ENCODE measurements at places on chromosomes 3 and 15.
A peak's percentile ranks its signal among the peaks of the same experiment; 100 is the strongest.

GRCh38 chr15:46938169-46938568 is 779.1 kb upstream of the SEMA6D start:
- DNase-seq, result no peak

DNA sequence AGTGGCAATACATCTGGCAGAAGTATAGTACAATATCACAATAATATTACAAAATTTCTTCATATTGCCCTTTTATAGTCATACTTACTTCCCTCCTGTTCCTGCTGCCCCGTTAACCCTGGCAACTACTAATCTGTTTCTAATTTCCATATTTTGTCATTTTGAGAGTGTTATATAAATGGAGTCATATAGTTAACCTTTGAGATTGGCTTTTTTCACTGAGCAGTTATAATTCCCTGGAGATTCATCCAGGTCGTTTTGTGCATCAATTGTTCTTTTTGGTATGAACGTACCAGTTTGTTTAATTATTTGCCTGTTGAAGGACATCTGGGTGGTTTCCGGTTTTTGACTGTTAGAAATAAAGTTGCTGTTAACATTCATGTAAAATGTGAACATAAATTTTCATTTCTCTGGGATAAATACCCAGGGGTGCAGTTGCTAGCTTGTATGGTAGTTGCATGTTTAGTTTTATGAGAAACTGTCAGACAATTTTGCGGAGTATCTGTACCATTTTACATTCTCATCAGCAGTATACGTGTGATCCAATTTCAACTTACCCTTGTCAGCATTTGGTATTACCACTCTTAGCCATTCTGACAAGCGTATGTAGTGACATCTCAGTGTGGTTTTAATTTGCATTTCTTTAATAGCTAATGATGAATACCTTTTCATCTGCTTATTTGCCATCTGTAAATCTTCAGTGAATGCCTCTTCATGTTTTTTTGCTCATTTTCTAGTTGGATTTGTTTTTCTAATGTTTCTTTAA is 32.2 kb upstream of the IL20RB start:
- DNase-seq, result no peak

- DNase-seq, result peak; percentile 59
Observed at GRCh38 chr3:155853214-155854140, 750 bp downstream of the SLC33A1 start.

GRCh38 chr3:16913264-16913580 is 28.5 kb downstream of the PLCL2 start:
- no peak for DNase-seq

DNA sequence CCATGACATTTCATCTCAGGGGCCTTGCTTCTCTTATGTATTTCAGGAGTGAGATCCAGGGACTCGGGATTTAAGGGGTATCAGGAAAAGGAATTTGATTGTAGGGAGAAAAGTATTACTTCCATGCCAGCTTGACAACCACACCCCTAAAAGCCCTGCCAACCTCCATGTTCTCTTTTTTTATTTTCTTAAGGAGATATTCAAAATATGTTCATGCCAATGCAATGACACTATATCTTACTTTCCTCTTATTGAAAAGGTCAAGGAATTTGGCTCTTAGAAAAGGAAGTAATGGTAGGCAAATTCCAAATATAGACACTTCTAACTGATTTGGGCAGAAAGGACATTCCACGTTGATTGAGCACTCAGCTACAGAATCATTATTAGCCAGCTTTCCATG is 407.5 kb upstream of the NECTIN3 start:
- no peak for DNase-seq

GRCh38 chr3:130392266-130392665 is 46.8 kb downstream of the COL6A5 start:
- no peak for DNase-seq

GRCh38 chr15:58240191-58240932 is 102.2 kb downstream of the AQP9 start:
- DNase-seq, result no peak

GRCh38 chr3:66577426-66578203 is 76.8 kb upstream of the LRIG1 start:
- DNase-seq, result no peak

DNA sequence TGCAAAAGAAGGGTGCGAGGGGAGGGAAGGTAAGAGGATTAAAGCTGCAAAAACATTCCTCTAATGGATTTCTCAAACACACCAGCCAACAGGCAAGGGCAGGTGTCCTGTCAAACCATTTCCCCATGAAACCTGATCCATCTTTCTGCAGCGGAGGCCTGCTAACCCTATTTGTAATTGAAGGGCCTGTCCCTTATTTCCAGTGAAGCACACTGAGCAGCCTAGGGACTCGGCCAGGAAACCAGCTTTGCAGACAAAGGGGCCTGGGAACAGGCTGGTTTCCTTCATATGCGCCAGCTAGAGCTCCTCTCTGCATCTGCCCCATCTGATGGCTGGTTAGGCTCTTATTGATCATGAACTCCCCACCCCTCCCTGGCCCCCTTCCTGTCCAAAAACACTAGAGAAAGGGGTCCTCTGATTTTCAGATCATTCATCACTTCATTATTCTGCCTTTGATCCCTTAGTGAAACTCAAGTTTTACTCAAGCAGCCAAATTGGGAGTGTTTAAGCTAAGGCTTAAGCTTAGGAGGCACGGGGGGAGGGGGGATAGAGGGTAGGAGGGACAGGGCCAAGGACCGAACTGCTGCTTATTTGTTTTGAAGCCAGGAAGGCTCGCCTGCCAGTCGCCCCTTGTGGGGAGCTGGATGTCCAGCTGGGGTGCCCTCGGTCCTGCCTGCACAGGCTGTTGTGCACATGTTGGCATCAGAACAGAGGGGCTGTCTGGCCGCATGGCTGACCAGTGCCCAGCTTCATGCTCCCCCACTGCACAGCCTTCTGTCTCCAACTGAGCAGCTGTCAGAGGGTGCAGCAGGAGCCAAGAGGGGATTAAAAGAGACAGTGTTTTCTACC is 53.1 kb downstream of the BOC start:
- peak; percentile 48 for DNase-seq

- peak; percentile 55 for DNase-seq
Observed at GRCh38 chr15:63502843-63503738, 1.3 kb upstream of the USP3 start.

DNA sequence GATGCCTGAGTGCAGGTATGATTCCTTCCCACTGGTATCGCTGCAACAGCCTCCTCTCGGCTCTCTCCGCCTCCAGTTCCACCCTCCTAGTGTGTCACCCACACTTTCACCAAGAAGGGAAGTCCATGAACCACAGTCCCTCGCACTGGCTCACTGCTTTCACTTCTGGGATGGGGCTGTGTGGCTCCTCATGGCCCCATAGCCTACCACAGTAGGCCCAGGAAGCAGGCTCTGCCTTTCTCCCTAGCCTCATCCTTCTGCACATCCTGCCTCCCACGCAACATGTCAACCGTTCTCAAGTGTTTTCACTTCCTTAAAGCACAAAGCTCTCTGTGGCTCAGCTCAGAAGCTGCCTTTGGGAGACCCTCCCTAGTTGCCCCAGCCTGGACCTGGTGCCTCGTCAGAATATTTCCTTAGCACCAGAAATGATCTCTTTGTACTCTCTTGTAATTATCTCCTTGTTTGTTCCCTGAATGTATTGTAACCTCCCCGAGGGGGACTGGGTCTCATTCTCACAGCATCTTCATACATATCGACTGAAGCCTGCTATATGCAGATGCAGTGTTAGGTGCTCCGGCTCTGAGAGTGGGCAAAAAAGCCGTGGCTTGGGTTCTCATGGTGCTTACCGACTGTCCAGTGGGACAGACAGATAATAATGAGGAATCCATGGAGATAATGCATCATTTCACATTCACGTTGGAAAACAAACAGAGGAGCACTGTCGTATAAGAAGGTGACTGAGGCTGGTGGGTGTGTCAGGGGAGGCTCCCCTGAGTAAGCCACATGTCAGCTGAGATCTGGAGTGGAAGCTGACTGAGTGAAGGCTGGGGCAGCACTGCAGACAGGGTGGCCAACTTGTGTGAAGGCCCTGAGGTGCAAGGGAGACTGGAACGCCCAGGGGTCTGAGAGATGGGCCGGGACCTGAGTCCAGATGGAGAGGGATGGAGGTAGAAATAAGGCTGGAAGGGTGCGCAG is 107.1 kb downstream of the DGKG start:
- DNase-seq, result no peak

GRCh38 chr3:20558161-20558560 is 372.2 kb upstream of the SGO1 start:
- DNase-seq, result no peak

DNA sequence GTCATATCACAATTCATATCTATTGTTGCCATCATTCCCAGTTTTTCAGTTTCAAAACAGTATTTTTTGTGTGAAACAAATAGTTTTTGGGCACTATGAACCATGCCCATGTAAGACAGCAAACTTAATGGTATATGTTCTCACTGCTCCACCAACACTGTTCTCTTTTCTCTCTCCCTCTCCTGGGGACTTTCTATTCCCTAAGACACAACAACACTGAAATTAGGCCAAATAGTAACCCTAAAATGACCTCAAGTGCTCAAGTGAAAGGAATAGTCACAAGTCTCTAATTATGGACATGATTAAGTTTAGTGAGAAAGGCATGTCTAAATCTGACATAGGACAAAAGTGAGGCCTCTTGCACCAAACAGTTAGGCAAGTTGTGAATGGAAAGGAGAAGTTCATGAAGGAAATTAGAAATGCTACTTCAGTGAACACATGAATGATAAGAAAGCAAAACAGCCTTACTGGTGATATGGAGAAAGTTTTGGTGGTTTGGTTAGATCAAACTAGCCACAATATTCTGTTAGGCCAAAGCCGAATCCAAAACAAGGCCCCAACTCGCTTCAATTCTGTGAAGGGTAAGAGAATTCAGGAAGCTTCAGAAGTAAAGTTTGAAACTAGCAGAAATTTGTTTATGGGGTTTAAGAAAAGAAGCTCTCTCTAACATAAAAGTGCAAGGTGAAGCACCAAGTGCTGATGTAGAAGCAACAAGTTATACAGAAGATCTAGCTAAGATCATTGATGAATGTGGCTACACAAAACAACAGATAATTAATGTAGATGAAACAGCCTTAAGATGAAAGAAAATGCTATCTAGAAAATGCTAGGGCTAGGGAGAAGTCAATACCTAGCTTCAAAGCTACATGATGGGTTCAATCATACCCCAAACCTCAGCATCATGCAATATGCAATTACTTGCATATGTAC is 104.2 kb downstream of the CBLB start:
- DNase-seq, result no peak

DNA sequence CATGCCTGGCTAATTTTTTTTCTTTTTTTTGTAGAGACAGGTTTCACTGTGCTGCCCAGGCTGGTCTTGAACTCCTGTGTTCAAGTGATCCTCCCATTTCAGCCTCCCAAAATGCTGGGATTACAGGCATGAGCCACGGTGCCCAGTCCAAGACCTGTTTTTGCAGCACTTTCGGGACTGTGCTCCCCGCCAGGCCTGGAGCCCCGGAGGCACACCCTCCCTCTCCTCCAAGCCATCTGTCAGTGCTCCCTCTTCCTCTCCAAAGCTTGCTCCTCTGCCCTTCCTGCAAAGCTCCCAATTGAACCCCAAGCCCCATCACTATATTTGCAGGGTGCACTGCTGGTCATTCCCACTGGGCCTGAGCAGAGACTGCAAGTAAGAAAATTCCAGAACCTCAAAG is 98.1 kb downstream of the CORO2B start:
- no peak for DNase-seq

DNA sequence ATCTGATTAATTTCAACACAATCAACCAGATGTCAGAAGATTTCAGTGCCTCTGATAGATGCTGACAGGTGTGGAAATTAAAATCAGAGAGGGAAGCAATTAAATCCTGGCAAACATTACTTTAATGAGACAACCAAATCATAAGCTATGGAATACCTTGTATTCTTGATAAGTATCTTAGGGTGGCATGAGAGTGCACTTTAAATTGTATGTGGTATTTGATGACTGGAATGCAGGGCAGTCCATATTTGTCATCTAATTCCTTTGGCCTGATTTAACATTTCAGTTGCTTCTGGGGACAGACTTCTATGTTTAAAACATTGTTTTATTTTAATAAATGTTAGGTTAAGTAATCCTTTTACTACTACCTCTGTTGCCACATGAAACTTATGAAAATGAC is 184.1 kb downstream of the LPP start:
- no peak for DNase-seq

DNA sequence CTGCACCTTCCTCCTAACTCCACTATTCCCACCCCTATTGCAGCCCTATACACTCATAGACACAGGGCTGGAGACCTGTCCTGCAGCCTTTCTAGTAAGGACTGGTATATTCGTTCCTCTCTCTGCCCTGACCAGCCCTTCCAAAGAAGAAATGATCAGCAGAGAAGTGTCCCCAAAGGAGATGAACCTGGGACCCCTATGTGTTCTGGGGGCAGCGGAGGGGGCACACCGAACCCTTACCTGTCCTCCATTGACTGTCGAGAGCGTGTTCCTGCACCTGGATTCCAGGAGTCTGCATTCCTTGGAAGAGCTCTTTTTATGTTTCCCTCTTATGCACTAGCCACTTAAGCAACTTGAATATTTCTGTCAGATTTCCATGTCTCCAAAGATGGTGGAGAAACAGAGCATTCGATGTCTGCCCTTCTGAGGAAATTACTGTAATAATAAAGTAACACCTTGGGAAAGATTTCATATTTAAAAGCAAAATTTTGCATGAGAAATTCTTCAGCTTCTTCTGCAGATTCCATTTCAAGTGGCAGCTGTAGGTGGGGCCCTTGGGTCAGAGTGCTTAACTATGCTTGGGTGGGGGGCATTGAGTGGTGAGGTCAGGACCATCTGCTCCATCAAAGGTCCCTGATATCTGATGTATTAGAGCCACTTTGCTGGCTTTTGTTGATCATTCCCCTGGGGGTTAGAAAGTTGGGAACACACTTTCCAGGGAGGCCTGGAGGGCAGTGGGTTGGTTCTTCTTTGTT is 6.3 kb downstream of the EPHB1 start:
- no peak for DNase-seq

GRCh38 chr15:43525131-43525530 is 7.7 kb downstream of the MAP1A start:
- no peak for DNase-seq

GRCh38 chr3:141465221-141465620 is 21.6 kb upstream of the RASA2 start:
- no peak for DNase-seq

GRCh38 chr15:85825118-85825517 is 30.4 kb upstream of the KLHL25 start:
- no peak for DNase-seq

- DNase-seq, result no peak
Observed at GRCh38 chr3:171456765-171457606, 3.2 kb downstream of the TNIK start.

DNA sequence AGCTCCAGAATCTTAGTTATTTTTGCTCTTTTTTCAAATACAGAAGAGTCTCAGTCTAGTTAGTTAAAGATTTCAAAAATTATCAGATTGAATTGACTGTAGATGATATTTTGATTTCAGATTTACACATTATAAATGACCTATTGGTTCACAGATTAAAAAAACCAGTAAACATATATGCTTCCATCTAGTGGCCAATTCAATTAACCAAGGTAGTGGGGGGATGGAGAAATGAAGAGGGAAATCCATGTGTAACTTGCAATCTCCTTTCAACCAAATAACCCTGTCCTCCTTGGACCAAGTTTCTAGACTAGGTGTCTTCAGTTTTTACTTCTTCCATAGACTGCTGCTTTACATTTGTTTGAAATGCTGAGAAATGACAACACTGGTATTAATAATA is 789.8 kb downstream of the ROBO1 start:
- DNase-seq, result no peak

GRCh38 chr3:32421991-32422859 is 30.6 kb downstream of the CMTM7 start:
- no peak for DNase-seq

Measured in glutamatergic neuron (in vitro differentiated cells).